ENCODE measurements at places on chromosomes 1 and 21. TPM values are rescaled to one million over a fixed set of nuclear protein-coding genes. Genes with fewer than 3 reads are reported as not detected.

Gene PGBD5
- total RNA-seq, result 1.7 TPM

Gene PRAMEF33
- total RNA-seq, result not detected

Gene KPRP
- not detected for total RNA-seq

Gene RAD54L
- 0.50 TPM for total RNA-seq

Gene AVPR1B
- not detected for total RNA-seq

Gene KRTAP21-2
- total RNA-seq, result not detected

Gene RWDD3
- total RNA-seq, result 20.9 TPM

Gene GPR3
- total RNA-seq, result not detected

Gene KLHDC7A
- total RNA-seq, result not detected

Gene GCSAML
- not detected for total RNA-seq

Gene TMEM240
- total RNA-seq, result 5.5 TPM

Gene CRYAA
- total RNA-seq, result not detected

Gene TRIM67
- total RNA-seq, result not detected

Gene LCE2B
- not detected for total RNA-seq

Gene S100A7
- total RNA-seq, result not detected

Gene CD48
- total RNA-seq, result not detected

Gene EPHB2
- total RNA-seq, result 47.3 TPM

Gene TDRD5
- not detected for total RNA-seq

Gene TFF3
- 0.29 TPM for total RNA-seq

Gene TAF12
- 38.0 TPM for total RNA-seq

Gene DPYD
- total RNA-seq, result 116 TPM

Gene GATAD2B
- 4.6 TPM for total RNA-seq

Gene DNM3
- 2.0 TPM for total RNA-seq

Gene C1orf167
- 0.99 TPM for total RNA-seq

Gene TRPM2
- under 0.01 TPM for total RNA-seq

Gene ST6GALNAC5
- total RNA-seq, result 0.44 TPM

Gene BRDT
- not detected for total RNA-seq

Gene CNR2
- not detected for total RNA-seq

Gene WNT2B
- total RNA-seq, result 3.2 TPM

Gene AIDA
- 93.8 TPM for total RNA-seq

Gene REN
- not detected for total RNA-seq

Gene HES5
- total RNA-seq, result not detected

Gene RIPK4
- total RNA-seq, result 0.15 TPM

Gene PAQR7
- total RNA-seq, result 6.8 TPM

Gene SLC35D1
- 18.2 TPM for total RNA-seq

Gene NPHS2
- total RNA-seq, result not detected

Gene TP73
- not detected for total RNA-seq

Gene PPM1J
- total RNA-seq, result 1.3 TPM

Gene ESPN
- total RNA-seq, result under 0.01 TPM

Gene SELP
- not detected for total RNA-seq

Gene KCNA3
- 3.5 TPM for total RNA-seq

Gene KMO
- total RNA-seq, result 0.17 TPM

Gene TTC22
- under 0.01 TPM for total RNA-seq

Gene CHTOP
- total RNA-seq, result 23.0 TPM

Gene NBPF19
- total RNA-seq, result 10.9 TPM

Gene KCNJ6
- not detected for total RNA-seq

Gene OLIG2
- total RNA-seq, result not detected

Gene PTGFR
- total RNA-seq, result 68.3 TPM

Gene C4BPA
- total RNA-seq, result not detected

Gene RIPPLY3
- not detected for total RNA-seq

Gene U2AF1
- total RNA-seq, result 15.7 TPM

Gene POGK
- total RNA-seq, result 19.5 TPM

Gene TBX19
- 2.0 TPM for total RNA-seq

Gene PFDN2
- 17.0 TPM for total RNA-seq

Data from smooth muscle cell of trachea (primary cell).